ENCODE measurements at places on chromosomes 5 and 9.
A peak's percentile ranks its signal among the peaks of the same experiment; 100 is the strongest.

- no peak for DNase-seq
These were observed 24.1 kb downstream of the CMYA5 start for GRCh38 chr5:79713727-79714126.

DNA sequence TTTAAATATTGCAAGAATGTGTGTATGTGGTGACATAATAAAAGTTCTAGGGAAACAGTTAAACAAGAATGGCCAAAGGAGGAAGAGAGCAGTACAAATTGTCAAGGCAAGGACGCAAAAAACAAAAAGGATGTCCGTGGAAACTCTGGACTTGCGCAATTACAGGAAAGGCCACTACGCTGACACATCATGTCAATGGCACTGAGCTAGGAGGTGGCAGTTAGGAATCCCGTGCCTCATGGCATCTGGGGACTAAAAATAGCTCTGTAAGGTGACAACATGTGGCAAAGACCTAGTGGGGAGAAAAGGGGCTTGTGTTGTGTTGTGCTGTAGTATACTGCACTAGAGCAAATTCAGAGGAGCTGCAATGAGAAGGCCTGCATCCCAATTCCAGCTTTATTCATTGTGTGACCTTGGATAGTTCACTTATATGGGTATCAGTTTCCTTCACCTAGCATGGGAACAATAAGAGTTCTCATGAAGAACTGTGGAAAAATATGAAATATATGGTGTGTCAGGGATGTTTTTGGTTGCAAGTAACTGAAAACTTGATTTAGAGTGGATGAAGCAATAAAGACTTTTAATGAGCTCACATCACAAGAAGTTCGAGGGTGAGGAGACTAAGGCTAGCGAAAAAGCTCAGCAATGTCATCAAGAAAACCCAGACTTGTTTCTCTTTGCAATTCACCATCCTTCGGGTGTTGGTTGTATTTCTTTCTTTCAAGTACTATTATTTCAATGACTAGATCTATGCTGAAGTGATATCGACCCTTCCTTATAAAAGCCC is 124.1 kb upstream of the STC2 start:
- no peak for DNase-seq

GRCh38 chr5:36270876-36271575 is 29.3 kb upstream of the NADK2 start:
- no peak for DNase-seq

DNA sequence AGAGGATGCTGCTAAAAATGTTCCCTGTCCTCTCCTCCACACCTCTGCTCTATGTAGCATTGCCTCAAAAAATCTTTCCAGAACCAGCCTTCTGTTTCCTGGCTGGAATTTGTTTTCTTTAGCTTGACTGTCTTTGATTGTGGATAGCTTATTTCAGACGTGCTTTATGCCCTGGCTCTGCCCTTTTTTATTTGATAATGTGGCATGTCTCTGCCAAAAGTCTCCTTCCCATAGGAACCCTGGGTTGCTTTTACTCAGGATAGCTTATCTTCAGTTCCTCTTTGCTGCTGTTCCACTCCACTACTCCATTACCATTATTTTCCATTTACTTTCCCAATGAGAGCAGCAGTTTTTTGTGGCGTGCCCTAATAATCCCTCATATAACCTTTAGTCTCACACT is 885 bp upstream of the TMEM252 start:
- DNase-seq: no peak

DNA sequence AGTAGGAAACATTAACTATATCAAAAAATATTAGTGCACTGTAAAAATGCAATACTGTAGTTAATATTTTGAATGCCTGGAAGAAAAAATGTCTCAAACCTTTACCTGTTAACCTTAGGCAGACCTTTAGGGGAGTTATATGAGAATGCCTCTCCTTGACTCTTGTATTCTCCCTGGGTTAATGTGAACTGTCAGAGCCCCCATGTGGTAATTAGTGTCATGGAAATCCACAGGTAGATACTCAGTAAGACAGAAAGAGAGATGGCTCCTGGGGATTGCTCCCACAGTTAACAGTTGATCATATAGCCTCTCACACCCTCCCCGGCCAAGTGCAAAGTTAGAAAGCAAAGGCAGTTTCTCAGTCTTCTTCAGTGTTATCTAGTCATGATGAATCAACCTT is 742.8 kb downstream of the NR2F1-AS1 start:
- peak; percentile 27 for DNase-seq

DNA sequence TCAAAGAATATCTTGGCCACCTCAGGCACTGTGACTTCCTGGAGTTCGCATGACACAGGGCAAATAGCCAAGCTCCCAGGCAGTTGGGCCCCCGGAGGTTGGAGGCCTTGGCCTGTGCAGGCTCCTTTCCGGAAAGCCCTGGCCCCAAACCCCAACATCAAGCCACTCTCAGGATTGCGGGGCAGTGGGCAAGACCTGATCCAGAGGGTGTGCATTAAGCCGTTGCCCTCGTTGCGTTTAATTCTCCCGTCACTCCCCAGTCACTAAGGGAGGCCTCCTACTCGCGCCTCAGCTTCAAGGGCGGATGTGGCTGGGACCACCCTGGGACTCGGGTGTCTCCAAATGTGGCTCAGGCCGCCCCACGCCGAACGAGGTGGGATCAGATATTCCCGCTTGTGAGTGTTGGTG is 60.1 kb downstream of the TMEM174 start:
- no peak for DNase-seq

GRCh38 chr5:62631909-62632580 is 53.4 kb downstream of the LRRC70 start:
- DNase-seq: no peak

DNA sequence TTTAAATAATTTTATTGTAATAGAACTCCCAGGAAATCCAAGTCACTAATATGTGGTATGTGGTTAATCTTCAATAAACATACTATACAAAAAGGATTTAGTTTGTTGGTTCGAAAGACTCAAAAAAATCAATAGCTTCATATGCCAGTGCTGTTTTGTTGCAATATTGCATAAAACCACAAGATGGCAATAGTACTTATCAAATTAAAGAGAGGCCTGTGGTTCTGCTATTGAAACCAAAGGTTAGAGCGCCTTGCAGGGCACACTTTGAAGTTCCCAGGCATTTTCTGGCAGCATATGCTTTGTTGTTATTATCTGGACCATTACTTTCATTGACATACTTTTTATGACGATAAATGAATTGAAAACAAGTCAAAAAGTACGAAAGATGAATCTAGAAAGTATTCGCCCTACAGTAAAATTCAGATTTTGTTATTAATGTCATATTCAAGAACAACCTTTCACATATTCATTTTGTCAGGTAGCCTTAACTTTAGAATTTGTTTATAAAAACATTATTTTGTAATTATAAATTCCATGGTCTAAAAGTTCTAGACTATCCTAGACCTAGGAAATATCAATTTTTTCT is 316.3 kb downstream of the MCTP1 start:
- DNase-seq: peak; percentile 60

DNA sequence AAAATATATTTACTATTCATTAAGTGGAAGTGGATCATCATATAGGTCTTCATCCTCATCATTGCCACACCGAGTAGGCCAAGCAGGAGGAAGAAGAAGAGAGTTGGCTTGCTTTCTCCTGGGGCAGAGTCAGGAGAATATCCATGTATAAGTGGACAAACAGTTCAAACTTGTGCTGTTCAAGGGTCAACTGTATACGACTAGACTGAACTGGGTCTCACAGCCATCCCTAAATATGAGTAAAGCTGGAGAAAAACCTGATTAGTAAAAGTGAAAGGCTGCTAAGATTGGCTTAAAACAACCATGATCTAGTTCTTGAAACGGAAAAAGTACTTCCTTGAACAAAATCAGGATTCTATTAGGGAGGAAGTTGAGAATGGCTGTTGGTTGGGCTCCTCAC is 276.7 kb upstream of the ADRA1B start:
- no peak for DNase-seq

- no peak for DNase-seq
These were observed 32.9 kb upstream of the GOLGA1 start for GRCh38 chr9:124973807-124974206.

- DNase-seq: no peak
These were observed 39.9 kb upstream of the MTMR12 start for GRCh38 chr5:32352685-32353084.

- DNase-seq: no peak
These were observed 60.5 kb downstream of the GABRG2 start for GRCh38 chr5:162128117-162128516.

DNA sequence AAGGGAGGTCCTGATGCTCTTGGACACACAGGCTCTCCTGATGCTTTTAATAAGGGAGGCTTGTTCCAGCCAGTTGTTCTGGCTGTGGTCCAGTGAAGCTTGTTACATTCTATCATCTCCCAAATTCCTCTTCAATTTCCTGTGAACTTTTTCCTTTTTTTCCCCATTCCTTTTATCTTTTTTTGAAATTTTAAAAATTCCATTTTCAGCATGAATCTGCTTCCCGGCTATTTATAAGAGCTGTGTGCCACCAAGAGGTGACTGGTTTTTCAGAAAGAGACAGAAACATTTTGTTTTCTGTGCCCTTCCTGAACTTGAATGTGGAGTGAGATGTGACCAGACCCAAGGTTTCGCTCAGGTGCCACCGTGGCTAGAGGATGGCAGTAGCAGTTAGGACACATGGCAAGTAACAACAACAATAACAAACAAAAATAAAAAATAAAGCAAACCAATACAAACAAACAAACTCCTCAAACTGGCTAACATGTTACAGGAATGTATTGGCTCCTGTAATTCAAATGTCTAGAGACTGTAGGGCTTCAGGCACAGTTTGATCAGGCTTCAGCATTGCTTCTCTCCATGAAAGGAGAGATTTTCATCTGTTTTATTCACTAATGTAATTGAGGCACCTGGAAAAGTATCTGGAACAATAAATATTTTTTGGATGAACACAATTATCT is 121.1 kb downstream of the BOD1 start:
- DNase-seq: no peak

GRCh38 chr9:121876658-121877271 is 216.3 kb downstream of the TTLL11 start:
- no peak for DNase-seq

- no peak for DNase-seq
These were observed 189.4 kb downstream of the CCDC192 start for GRCh38 chr5:127892467-127893207.

DNA sequence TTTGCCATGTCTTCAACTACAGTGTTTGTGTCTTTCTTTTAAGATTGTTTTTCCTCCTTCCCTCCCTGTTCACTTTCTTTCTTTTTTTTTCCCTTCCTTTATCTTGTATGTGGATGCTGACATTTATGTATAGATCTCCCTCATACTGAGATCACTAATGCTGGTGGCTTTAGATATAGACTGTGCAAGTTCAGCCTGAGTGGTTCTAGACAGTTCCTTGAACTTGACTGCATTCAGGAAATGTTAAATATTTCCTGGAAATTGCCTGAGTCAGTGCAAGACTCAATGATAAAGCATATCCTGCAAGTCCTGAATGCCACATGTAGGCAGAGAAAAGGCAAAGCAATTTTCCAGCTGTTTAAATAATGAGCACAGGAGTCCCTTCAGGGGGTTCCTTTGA is 182.5 kb upstream of the NR3C1 start:
- DNase-seq: no peak

DNA sequence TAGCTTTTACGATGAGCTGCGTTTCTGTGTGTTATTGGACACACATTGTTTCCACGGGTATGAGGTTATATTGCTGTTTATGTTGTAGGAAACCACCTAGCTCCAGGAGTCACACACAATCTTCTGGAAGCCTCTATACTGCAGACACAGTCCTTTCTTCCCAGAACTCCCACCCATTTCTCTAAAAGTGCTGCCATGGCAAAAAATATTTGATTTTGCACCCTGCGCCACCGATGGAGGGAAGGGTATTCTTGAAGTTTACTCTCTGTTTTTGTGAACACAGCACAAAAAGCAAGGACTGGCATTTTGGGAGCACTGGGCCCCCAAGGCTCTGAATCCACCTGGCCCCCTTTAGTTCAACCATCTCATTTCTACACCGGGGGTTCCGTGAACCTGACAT is 187.5 kb downstream of the ICE1 start:
- DNase-seq: no peak

DNA sequence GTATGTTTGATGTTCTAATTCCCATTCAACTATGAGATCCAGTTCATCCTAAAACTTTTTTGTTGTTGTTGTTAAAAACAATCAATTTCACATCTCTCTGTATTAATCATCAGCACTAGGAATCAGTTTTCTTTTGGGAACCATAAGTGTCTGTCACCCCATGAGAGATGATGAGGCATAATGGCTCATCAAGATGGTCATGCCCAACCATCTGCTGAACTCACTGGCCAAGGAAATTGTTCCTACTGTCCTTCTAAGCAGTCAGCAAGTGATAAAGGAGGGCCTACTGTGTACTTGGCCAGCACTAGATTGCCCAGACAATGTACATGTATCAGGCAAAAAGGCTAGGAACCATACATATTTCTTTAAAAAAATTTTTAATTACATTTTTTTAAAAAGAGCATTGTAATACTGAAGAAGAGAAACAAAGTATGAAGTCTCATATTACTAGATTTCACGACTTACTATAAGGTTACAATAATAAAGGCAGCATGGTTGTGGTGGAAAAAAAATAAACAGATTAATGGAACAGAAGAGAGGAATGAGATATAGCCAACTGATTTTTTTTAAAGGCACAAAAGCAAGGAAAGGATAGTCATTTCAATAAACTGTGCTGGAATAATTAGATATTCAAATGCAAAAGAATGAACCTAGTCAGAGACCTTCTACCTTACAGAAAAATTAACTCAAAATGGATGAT is 458.3 kb downstream of the SPOCK1 start:
- no peak for DNase-seq

- no peak for DNase-seq
These were observed 89.4 kb downstream of the OTULIN start for GRCh38 chr5:14753947-14754346.

DNA sequence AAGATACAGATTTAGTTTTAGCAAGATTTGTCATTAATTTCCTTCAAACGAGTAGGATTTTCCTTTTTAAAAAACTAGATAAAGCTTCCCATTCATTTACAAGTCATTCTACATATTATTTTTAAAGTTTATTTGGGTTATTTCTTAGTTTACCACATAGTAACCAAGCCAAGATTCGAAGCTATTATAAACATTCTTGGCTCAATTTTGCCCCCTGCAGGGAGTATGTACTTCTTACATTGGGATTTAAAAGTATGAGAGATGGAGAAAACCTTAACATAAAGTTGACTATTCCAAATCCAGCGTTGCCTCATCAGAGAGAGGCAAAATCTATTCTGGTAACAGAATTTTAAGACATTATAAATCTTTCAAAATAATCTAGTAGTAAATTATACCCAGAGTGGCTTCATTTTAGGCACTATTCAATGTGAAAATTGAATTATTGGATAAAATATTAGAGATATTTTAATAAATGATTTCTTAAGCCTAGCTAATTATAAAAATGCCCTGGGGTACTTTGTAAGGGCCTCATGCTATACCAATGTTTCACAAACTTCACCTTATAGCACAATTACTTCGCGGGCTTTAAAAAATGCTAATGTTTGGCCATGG is 39.1 kb downstream of the FBN2 start:
- DNase-seq: no peak

DNA sequence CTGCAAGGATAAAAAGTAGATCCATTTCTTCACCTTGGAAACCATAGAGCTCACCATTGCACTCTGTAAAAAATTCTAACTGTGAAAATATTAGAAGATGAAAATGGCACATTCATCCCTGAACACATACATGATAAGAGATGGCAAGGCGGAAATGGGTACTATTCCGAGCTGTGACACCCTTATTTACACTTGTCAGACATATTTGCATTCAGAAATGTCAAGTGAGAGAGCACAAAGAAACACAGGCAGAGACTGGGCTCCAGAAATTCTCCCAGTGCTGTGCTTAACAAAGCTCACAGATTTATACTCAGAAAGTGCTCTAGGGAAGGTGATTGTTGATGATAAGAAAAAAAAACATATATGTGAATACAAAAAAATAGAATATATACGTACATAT is 170.3 kb upstream of the PUM3 start:
- DNase-seq: peak; percentile 23

All from NCI-H2029 (cell line).